NCI-H460 (cell line): ENCODE measurements at places on chromosomes 16 and 17. TPM values are rescaled to one million over a fixed set of nuclear protein-coding genes. Genes with fewer than 3 reads are reported as not detected.

PRSS22 gene
- not detected in 2 replicates for total RNA-seq

TBL3 gene
- 32.0 and 34.1 TPM in 2 replicates for total RNA-seq

TMC8 gene
- 0.30 TPM in 1 of 2 replicates, not detected in the other for total RNA-seq

TK1 gene
- 36.4 and 40.1 TPM in 2 replicates for total RNA-seq

PNMT gene
- not detected in 2 replicates for total RNA-seq

CD300LG gene
- total RNA-seq = not detected in 2 replicates

GRCh38 chr17:75683583-75683982, 16.4 kb downstream of the SAP30BP start:
- DNase-seq = no peak

GRCh38 chr16:46848768-46849764, 18.1 kb upstream of the C16orf87 start:
- no peak for DNase-seq

- DNase-seq = no peak
Measured at GRCh38 chr17:74764751-74765286, 11.3 kb downstream of the NAT9 start.

DNA sequence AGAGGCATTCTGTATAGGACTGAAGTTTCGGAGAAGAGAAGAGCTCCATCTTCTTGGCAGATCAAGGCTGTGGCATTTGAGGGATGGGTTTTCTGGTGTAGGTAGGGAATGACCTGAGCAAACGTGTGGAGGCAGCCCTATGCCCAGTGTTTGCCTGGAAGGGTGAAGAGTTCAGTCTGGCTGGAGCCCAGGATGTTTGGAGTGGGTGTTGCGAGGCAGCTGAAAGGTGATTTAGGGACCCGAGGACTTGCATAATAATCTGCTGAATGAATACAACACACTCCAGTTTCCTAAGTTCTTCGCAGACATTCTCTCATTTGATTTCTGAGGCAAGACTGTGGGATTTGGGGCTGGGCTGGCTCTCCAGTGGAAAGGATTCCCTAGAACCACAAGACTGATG, 186.2 kb downstream of the CYLD start:
- no peak for DNase-seq

- DNase-seq = no peak
Measured at GRCh38 chr16:66020642-66021041, 345.8 kb upstream of the CDH5 start.

GRCh38 chr16:87835882-87836331, 33.4 kb downstream of the SLC7A5 start:
- no peak for DNase-seq

- DNase-seq = no peak
Measured at GRCh38 chr17:74424117-74424516, 7.8 kb upstream of the GPRC5C start.

GRCh38 chr17:65000798-65001197, 55.7 kb downstream of the GNA13 start:
- no peak for DNase-seq

DNA sequence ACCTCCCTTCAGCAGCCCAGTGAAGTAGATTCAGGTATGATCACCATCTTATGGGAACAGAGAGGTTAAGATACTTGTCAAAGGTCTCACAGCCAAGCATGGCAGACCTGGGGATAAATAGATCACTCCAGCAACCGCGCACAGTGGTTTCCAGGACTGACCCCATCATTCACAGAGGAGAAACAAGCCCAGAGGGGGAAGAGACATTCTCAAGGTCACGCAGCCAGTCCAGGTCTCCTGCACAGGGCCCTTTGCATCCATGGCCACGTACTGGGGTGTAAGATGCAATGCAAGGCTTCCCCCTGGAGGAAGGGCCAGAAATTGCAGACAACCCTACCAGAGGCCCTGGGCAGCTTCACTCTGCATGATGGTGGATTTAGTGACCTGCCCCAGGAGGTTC, 19.9 kb downstream of the TLE7 start:
- no peak for DNase-seq

DNA sequence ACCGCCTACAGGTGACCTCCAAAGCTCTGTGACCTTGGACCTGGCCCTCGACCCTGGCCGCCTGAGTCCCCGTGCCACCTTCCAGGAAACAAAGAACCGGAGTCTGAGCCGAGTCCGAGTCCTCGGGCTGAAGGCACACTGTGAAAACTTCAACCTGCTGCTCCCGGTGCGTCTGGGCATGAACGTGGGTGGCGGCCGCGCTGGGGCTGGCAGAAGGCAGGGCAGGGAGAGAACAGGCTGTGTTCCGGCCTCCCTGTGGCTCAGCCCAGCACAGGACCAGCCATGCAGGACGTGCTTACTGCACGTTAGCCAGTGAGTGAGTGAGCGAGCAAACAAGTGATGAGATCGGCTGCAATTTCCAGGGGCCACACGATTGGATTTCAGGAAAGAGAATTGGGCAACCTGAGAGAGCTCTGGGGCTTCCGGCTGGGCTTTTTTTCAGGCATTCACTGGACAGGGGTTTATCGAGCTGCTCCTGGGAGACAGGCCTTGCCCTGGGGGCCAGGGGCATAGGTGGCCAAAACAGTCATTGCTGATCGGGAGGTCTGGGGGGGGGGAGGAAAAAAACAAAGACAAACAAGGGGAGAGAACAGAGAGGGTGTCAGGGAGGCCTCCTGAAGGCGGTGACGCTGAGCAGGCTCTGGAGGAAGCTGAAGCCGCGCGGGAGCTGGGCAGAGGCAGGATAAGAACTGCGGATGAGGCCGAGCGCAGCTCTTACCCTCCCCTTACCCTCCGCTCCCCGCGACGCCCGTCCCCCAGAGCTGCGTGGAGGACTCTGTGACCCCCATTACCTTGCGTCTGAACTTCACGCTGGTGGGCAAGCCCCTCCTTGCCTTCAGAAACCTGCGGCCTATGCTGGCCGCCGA, 16.9 kb downstream of the ITGAX start:
- no peak for DNase-seq

DNA sequence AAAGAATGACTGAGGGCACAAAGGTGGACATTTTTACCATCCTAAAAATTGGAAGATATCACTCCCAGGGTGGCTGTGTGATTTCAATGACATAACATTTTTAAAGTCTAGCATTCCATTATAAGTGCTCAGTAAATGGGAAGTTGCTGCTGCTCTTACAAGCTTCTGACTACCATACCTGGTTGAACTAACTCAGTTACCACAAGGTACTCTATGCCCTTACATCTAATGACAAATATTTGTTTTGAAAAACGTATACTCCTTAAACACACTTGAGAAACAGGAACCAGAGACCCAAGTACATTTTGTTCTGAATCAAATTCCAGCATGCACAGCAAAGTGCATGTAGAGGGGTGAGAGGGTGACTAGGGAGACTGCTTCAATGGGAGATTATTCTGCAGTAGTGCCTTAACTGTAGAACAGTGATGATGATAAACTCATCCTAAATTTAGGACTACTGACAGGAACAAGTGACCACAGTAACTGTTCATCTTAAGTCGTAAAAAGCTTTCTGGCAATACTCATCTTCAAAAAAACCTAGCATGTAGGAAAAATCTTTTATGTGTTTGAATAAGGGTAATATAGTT, 83.5 kb downstream of the KANSL1 start:
- no peak for DNase-seq

DNA sequence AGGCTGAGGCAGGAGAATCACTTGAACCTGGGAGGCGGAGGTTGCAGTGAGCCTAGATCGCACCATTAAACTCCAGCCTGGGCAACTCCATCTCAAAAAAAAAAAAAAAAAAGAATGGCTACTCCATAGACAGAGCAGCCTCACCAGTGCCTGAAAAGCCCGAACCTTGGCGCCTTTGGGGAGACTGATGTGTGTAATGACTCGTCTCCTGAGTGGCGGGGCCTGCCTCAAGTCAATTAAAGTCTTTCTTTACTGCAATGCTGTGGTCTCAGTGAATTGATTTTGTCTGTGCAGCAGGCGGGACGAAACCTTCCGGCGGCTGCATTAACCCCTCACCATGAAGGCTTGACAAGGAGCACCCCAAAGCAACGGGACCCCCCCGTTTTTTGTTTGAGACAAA, 3.5 kb upstream of the UQCC4 start:
- no peak for DNase-seq

DNA sequence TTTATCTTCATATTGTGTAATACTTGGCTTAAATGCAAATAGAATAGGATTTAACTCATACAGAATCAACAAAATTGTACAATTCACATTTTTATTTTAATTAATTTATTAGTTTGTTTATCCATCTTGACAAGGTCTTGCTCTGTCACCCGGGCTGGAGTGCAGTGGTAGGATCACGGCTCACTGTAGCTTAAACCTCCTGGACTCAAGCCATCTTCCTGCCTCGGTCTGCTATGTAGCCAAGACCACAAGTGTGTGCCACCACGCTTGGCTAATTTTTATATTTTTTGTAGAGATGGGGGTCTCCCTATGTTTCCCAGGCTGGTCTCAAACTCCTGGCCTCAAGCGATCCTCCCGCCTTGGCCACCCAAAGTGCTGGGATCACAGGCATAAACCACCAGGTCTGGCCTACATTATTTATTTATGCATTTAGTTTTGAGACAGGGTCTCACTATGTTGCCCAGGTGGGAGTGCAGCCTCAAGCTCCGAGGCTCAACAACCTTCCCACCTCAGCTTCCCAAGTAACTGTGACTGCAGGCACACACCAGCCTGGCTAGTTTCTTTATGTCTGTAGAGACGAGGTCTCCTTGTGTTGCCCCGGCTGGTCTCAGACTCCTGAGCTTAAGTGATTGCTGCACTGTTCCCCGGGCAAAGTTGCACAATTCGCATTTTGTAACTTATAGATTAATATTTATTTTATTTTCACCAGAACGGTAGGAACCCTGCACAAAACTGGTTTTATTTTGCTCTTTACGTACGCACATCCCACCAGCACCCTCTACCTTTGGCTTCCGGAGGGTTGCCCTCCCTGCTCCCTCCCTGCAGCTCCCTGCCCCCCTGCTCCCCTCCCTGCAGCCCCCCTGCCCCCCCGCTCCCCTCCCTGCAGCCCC, 4.9 kb downstream of the DPEP1 start:
- no peak for DNase-seq

DNA sequence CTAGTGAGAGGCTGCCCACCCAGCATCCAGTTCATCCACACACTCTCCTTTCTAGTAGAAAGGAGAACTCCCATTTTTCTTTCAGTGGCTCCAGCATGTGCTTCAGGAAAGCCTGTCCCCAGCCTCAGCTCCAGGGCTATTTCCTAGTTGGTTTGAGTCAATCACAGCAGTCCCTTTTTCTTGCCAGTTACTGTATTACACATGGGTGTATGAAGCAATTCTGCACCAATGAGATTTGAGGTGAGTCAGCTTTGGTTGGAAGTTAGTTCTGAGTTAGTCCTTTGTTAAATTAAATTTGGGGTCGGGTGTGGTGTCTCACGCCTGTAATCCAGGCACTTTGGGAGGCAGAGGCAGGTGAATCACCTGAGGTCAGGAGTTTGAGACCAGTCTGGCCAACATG, 24.8 kb downstream of the RAD51D start:
- DNase-seq = peak; percentile 58

DNA sequence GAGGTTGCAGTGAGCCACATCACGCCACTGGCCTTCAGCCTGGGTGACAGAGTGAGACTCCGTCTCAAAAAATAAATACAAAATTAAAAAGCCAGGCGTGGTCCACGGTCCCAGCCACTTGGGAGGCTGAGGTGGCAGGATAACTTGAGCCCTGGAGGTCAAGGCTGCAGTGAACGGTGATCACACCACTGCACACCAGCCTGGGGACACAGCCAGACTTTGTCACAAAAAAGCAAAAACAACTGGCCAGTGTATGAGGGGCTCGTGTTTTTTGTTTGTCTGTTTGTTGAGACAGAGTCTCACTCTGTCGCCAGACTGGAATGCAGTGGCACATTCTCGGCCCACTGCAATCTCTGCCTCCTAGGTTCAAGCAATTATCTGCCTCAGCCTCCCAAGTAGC, 1.2 kb upstream of the UBB start:
- DNase-seq = no peak

GRCh38 chr17:49227436-49228261, 2.9 kb downstream of the PHOSPHO1 start:
- DNase-seq = peak; percentile 54

DNA sequence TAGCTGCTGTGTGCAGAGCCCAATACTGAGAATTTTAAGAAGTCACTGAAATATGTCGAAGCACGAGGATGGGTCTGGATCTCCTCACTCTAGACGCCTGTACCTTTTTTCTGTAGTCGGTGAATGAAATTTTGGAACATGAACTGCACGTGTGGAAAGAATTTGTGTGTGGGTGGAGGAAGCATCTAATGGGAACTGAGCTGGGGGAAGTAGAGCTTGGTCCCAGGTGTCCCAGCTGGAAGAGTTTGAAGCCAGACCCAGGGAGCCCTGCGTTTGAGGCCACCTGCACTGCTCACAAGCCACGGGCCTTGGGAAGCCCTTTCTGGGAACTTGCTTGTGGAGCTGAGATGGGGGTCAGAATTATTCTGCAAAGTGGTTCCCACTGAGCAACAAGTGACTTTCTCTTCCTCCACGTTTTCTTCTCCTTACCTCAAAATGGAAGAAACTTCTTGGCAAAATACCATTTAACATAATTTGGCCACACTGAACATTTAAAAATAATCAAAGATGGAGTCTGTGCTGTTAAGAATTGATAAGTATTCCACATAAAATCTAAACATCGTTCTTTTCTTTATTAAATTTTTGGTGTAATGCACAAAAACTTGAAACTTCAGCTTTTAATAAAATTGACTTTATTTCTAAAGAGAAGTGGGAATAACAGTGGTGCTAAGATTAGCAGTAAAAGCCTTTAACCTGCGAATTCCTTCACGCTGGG, 163.8 kb downstream of the PRKCA start:
- no peak for DNase-seq

GRCh38 chr17:5241861-5242671, 7.4 kb upstream of the SCIMP start:
- no peak for DNase-seq

DNA sequence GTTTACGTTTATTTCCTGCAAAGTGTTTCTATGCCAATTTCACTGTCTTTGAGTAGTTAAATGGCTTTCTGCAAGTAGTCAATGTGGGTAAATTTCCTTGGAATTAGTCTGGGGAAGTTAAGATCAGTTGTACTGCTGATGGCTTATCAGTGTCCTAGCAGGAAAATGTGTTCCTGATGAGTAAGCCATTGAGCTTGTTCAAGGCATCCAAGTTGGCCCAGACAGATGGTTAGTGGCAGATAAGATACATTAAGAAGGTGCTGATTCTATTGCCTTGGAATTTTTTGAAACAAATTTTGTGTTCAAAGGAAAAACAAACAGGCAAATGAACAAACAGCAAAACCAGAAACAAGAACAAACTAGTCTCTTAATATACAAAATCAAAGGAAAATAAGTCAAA, 258.4 kb downstream of the MAP2K6 start:
- no peak for DNase-seq

- DNase-seq = no peak
Measured at GRCh38 chr17:50267074-50267841, 7.0 kb upstream of the TMEM92 start.
